ENCODE measurements at places on chromosomes 6 and 20.

GRCh38 chr6:72535124-72535523 is 86.7 kb upstream of the KCNQ5 start:
- no peak for DNase-seq

DNA sequence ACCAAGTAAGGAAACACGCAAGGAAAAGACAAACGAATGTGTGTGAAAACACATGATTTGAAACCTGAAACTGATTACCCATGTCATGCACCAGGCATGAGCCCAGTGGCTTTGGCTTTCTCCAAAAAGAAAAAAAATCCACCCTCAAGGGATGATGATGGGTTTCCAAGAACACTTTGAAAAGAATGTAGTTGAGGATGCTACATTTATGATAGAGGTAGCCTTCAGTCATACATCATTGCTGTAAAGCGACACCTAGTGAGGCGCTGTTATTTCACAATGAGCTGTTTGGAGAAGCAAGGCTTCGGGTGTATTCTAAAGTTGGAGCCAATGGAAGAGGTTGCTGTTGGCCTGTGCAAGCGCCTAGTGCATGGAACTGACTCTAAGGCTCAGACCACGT is 124.9 kb downstream of the SCML4 start:
- DNase-seq = no peak

DNA sequence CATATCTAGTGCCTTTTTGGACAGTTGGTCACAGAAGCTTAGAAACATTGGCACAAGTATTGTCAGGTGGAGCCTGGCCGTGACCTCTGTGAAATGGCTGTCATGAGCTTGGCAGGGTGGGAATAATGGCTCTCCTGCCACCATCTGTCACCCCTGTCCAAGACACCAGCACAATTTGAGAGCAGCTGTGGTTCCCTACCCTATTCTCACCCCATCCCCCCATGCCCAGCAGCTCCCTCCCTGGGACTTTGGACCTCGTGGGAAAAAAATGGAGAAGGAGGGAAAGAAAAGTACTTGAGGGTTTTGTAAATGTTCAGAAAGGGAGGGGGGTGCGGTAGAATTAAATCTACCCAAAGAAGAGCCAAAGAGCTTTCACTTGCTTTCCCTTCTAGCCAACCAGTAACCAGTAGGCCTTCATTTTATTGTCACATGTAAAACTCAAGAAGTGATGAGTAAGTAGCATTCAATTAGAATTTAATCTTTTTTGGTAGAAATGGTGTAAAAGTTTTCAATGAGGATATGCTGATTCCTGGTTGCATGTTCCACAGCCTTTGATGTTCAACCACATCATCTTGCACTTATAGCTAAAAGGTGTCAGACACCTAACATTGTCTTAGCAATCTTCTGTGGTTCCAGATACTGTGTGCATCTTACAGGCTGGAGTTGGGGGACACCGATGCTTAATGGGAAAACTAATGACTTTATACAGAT is 263.5 kb upstream of the TAB2 start:
- no peak for DNase-seq

DNA sequence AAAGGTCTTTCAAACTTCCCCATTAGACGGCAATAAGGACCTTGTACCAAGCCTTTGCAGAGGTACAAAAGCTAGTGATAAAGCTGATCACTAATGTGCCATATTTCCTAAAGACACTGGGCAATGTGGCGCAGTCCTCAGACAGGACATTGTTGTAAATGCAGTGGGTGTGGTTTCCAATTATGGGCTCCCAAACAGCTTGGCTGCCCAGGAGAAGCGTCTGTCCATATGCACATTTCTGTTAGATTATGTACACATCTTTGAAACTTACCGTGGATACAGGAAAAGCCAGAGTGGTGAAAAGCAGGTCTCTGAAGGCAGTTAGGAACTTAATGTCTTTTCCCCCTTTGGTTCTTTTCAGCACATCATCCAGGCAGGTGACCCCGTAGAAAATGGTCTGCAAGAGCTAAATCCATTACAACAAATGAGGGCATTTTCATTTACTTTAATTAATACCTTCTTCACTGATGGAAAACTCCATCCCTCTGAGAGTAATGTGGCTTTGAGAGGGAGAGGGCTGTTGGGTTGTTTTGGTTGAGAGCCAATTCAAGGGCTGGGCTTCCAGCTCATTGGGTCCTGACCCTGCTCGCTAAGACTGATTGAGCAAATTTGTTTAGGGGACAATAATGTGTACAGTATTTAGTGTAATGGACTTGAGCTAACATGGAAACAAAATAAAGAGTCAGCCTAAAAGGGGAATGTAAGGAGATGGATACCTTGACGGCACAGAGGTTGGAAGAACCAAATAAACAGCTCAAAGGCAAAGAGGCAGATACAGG is 10.4 kb downstream of the ADTRP start:
- no peak for DNase-seq

DNA sequence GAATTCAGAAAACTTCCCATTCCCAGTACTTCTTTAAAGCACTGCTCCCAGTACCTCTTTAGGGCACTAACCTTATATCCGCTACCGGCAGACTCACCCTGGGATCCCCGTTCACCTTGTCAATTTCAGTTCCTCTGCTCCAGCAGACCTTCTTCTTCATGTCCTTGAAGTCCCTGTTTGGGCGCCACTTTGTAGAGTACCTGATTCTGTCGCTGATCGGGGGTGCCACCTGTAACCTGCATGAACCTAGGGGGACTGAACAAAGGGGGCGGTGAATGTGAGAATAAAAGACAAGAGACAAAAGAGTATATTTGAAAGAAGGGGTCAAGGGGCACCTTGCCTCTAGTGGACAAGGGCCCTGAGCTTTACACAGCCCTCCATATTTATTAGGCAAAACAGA is 4.9 kb upstream of the GINS1 start:
- DNase-seq = no peak

GRCh38 chr6:159038914-159039884 is 5.6 kb downstream of the TAGAP start:
- DNase-seq = no peak

DNA sequence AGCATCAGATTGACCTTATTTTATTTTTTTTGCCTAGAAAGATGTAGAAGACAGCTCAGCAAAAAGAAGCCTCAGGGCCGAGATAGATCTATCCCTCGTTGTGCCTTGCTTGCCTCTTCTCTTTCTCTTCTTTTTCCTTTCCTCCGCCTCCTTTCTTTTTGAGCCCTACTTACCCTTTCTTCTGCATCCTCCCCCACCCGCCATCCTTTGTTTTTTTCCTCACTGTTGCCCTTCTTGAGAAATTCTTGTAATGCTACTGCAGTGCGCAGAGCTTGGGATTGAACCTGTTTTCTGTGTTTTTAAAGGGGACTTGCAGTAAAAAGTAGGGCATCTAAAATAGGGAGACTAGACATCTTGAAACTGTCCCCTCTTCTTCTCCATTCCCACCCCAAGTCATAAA is 18.6 kb downstream of the RALY start:
- no peak for DNase-seq

- no peak for DNase-seq
These were observed 15.5 kb downstream of the COL9A3 start for GRCh38 chr20:62832212-62832922.

GRCh38 chr20:18533491-18533890 is 25.8 kb downstream of the SEC23B start:
- DNase-seq = no peak

GRCh38 chr6:139152088-139152891 is 17.4 kb downstream of the HECA start:
- DNase-seq = no peak
